NCI-H226 (cell line): ENCODE measurements at places on chromosomes 12 and 14.

DNA sequence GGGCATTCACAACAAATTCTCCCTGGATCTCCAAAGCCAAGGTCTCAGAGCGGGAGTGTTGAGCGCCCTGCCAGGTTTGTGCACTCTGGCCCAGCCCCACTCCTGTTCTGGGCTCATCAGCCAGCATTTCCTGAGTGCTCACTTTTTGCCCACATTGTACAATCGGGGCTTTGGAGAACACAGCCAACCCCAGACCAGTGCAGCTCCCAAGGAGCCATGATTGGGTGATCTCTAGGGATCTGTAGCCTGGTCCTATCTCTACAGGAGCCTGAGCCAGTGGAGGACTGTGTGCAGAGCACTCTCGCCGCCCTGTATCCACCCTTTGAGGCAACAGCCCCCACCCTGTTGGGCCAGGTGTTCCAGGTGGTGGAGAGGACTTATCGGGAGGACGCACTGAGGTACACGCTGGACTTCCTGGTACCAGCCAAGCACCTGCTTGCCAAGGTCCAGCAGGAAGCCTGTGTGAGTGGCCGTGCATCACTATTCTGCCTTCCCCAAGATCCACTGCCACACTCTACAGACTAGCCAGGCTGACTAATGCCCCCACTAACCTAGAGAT lies 2.8 kb downstream of the ARHGEF40 start:
- no peak for DNase-seq

DNA sequence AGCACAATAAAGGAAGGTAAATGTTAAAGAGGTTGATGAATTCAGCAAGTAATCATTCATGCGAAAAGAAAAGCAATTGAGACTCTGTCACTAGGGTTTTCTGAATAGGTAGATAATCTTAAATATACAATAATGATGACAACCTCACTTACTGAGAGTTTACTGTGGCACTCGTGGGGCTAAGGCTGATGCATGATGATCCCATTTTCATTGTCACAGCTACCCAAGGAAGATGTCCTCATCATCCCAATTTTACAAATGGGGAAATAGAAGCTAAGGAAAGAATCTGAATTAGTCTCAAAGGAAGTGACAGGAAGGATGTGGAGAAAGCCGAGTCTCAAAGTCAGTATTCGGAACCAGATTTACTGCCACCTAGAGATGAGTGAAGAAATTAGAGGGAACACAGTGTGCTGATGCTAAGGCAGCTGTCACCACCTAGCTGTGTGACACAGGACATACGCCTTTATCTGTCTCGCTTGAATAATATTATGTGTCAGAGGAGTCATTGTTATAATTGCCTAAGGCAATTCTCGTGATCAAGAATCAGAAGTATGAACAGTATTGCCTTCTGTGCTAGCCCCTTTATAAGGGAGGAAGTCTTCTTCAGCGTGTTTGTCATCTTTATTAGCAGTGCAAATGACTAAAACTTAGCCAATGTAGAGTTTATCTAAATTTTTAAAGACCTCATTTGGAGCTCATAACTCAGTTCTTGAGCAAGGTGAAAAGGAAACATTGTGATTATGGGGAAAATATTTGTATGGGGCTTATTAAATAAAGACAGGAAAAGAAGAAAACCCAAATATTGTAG lies 63.2 kb downstream of the ERGIC2 start:
- DNase-seq: no peak

DNA sequence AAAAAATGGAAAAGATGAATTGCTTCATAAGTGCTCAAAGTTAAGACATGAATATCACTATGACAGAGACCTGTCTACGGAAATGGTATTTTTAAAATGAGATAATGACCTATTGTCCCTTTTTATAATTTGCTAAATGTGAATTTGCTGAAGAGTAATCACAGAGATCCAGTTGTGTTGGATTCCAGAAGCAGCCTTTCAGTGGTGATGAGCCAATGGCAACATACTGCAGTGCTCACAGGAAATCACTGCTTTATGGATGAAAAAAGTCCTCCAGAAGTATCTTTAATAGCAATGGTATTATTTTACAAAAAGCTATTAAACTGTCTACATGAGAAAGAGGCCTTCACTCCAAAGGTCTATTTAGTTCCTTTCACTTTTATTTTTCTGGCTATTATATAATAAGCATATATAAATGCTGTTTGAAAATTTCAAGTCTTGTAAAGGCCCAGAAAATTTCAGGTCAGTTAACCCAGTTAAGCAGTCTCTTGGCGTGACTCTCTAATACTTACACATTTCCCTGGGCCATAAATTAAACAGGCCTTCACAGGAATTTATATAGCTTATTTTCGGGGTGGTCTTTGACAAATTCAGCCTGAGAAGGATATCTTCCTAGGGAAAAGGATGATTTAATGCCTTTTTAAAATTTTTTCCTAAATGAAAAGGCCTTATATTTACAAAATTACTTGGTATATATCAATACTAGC lies 55.4 kb downstream of the KCNJ8 start:
- no peak for DNase-seq

DNA sequence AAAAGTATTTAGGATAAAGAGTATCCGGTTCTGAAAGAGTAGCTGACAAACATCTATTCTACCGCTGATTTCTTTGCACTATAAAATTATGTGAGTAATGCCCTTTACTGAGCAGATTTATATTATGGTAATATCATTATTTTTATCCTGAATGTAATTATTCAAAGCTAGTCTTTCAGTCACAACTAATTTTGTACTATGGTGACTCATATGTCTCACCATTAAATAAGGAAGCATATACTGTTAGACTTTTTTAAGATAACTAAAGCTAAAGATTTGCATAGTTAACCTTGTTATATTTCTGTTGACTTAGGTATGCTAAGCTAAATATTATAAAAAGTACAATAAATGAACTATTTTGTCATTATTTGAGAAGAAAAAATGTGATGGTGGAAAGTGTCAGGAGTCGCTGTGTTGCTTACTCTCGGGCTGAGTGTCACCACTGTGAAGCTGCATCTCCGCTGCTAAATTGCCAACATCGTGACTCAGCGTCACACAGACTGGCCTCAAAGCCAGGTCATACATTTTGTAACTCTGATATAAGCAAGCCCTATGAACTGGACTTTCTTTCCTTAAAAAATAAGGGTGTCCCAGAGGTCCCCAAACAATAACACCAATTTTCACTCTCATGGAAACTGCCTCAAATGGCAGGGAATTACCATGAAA lies 69.1 kb upstream of the SSTR1 start:
- DNase-seq: no peak

DNA sequence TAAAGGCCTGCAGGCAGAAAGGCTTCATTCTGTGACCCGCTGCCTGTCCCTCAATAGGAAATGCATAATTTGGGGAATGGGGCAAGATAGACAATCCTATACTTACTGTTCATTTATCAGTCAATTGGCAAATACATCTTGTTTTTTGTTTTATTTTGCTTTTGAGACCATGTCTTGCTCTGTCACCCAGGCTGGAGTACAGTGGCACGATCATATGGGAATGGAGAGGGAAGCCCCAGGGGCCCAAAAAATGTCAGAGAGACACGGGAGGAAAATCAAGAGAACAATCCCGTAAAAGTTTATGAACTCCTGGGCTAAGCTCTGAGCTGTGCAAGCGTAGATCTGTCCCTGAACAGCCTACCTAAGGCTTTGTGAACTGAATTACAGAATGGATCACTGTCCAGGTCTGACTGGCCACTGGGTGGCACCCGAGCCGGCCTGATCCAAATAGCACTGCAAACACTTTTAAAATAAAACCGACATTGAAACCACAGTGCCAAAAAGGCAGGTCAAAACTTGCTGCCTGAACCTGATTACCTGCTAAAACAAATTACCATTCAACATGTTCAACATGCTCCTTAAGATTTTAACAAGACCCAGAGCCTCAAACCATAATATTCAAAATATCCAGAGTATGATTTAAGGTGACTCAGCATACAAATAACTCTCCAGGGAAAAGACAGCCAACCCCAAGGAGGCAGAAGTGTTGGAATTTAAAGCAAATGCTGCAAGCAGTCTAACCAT lies 11.8 kb downstream of the COPS7A start:
- DNase-seq: peak; percentile 18
